ENCODE measurements at places on chromosomes 1 and 21.

- DNase-seq: no peak
Observed at GRCh38 chr1:220084460-220084859, 5.1 kb downstream of the BPNT1 start.

DNA sequence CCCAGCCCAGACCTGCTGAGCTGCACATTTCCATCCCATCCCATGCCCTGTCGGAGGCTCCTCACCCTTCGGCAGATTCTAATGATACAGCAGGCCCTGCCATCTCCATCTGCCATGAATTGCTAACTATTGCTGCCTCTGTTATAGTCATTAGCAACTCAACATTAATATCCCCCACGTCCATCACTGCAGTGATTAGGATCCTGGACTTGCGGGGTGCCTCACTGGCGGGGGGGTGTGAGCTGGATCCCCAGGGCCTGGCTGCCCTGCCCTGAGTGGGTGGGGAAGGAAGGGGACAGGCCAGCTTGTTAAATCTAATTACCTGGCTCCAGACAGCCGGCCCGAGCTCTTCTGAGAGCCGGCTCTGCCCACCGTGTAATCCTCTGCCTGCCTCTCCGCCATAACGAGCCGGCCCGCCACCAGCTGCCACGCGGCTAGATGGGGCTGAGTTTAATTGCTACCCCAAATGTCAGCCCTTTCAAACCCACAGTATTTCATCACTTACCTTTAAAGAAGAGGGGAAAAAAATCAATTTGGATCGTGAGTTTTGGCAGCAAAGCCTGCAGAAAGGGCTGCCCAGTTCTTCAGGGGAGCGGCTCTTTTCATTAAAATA is 227.3 kb upstream of the CSF3R start:
- peak; percentile 56 for DNase-seq

GRCh38 chr1:20830378-20830777 is 43.3 kb upstream of the HP1BP3 start:
- peak; percentile 5 for DNase-seq

DNA sequence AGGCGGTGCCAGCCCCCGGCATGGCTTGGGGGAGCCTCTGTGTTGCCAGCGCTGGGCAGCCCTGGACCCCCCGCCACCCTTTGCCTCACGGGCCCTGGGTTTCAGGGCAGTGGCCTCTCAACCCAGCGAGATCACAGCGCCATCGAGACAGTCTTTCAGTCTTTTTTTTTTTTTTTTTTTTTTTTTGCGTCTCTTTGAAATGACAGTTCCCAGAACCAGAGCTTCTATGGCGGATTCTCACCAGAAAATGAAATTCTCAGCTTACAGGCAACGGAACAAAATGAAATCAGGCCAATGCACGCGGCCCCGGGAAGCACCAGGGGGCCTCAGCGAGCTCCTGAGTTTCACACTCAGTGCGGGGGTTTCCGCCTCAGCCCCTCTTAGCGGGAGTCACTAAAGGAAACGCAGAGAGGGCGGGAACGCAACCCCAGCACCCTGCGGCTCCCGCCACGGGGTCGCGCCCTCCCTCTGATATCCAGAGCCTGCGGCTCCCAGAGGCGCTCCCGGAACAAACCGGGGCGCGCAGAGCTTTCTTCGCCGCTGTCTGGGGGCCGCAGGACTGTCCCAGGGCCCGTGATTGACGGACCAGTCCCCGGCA is 8.0 kb upstream of the COL6A1 start:
- peak; percentile 88 for DNase-seq

DNA sequence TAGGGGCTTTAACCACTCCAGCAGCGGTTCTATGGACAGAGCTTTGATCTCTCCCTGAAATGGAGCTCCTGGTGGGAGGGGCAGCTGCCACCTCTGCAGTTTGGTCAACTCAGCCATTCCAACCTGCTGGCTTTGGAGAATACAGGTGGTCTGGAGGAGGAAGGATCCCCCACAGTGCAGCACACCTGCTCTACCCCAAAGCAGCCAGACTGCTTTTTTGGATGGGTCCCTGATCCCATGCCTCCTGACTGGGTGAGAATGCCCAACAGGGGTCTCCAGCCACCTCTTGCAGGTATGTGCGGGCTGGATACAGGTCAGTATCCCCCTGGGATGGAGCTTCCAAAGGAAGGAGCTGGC is 53.9 kb downstream of the TPTE start:
- DNase-seq: no peak

- DNase-seq: no peak
Observed at GRCh38 chr1:84691122-84691783, 992 bp upstream of the SSX2IP start.
